ENCODE measurements at places on chromosomes 1 and 21.
A peak's percentile ranks its signal among the peaks of the same experiment; 100 is the strongest.

DNA sequence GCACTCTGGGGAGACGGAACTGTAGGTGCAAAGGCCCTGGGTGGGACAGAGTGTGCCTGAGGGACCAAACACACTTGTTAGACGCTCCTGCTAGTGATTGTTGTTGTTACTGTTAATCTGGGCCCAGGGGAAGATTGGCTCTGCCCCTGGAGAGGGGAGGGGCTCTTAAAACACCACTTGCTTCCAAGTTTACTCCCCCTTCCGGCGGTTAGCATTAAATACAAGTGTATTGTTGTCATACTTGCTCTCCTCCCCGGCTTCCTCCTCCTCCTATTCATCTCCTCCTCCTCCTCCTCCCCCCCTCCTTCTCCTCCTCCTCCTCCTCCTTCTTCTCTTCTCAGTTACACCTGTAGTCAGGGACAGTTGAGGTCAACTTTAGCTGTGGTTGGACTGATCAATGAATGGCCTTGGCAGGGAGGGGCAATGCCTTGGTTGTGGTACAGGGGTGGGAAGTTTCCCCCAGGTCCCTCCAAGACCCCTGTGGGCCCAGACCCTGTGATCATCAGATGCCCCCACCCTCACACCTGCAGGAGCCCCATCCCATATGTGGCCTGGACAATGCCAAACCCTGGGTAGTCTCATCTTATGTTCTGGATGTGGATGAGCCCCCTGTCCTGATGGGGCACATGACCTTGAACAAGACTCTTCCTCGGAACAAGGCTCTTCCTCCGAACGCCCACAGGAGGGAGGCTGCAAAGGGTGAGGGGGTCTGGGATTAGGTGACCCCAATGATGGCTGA is 217.3 kb downstream of the PTPRU start:
- DNase-seq = peak; percentile 50

DNA sequence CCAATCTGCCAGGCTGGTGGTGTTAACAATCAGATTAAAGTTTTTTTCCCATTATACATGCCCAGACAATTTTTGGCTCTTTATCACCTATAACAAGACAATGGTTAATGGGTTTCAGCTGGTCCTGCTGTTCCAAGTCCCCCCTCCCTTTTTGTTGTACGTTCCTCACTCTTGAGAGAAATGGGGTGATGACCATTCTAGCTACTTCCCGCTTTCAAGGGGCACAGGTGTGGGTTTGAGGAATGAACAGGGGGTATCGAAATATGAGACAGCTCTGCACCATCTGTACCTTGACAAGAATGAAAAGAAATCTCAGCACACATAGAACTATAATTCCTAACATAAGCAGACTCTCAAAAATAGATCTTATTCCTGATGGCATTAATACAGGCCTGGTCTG is 326.8 kb downstream of the PTPRU start:
- no peak for DNase-seq

- no peak for DNase-seq
These were observed 29.8 kb downstream of the ZNF281 start for GRCh38 chr1:200379940-200380588.

GRCh38 chr1:65195495-65196417 is 47.8 kb downstream of the AK4 start:
- peak; percentile 19 for DNase-seq

GRCh38 chr1:31799196-31799894 is 16.5 kb downstream of the SPOCD1 start:
- no peak for DNase-seq

DNA sequence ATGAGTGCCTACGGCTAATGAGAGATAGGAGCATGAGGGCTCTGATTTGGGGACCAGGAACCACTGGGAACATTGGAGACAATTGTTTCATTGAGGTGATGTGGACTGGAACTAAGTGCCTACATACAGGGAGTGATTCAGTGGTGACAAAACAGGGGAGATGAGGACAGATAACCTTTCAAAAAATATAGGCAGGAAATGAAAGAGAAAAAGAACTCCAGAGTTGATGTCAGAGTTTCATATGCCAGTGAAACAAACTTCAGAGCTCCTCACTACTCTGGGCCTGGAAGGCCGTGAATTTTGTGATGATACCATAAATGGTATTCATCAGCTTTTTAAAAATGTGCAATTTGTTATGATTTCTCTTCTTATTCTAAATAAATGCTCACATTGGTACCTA is 39.3 kb downstream of the FASLG start:
- no peak for DNase-seq

GRCh38 chr21:17697473-17697872 is 84.8 kb upstream of the BTG3 start:
- DNase-seq = no peak

- peak; percentile 34 for DNase-seq
These were observed 676.1 kb downstream of the PTPRU start for GRCh38 chr1:29912425-29912824.

GRCh38 chr21:33968080-33968994 is 52.7 kb upstream of the ATP5PO start:
- DNase-seq = peak; percentile 69

DNA sequence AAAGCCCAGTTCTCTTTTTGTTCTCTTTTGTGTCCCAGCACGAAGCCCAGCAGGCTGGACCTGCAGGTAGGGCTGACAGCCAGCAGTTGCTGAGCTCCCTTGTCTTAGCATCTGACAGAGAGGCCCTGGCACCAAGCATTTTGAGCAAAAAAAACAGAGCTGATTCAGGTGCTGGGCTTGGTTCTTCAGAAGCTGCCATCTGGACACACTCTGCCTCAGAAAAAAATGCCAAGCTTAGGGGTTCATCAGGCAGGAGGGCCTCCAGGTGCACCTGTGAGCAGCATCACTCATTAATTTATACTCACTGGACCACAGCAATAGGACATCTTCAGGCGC is 167.1 kb upstream of the PLD5 start:
- DNase-seq = no peak

DNA sequence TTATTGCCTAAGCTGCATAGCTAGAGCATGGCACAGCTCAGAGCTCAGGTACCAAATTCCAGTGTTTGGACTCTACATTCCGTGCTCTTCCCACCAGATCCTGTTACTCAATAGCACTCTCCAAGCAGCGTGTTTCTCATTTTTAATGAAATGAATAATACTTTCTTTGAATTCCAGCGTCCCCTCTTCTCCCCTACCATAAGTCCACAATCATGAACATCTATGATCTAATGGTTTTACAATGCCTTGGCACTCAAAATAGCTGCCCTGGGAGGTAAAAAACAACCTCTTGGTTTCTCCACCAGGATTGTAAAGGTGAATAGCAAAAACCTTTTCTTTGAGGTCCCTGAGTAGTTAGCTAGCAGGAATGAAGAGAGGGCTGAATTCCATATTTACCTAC is 480.0 kb upstream of the PKN2 start:
- peak; percentile 14 for DNase-seq

GRCh38 chr1:235278233-235278914 is 49.6 kb downstream of the ARID4B start:
- DNase-seq = no peak

DNA sequence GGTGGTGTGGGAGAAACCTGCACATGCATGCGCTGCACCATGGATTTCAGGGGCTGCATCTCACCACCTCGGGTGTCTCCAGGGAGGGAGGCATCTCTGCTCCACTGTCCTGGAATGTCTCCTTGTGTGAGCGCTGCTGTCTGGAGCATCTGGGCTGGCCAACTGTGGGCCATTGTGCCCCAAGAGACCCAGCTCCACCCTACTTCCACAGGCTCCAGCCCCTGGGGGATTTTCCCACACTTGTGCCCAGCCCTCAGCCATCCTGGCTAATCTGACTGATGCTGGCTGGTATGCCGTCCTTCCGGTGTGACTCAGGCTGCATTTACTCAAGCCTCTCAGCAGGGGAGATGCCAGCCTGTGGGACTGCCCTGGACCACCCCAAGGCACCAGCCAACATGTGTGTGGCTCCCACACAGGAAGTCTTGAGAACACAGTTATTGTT is 62.0 kb downstream of the TRIM11 start:
- no peak for DNase-seq
